ENCODE measurements at places on chromosomes 4 and X.

DNA sequence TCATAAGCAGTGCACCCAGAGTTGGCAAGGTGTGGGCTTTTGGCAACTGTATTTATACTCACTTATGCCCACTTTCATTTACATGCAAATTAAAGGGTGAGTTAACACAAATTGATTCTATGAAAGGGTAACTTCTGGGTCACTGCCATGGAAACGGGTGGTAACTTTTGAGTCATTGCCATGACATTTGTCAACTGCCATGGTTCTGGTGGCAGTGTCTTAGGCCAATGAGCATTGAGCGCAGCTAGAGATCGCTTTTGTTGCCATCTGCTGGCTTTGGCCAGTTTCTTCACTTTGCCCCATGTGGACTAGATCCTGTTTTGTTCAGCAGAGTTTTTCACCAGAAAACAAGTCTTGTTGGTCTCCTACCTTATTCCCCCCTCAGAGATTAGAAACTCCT is 170.8 kb upstream of the NUDT6 start:
- DNase-seq, result no peak

DNA sequence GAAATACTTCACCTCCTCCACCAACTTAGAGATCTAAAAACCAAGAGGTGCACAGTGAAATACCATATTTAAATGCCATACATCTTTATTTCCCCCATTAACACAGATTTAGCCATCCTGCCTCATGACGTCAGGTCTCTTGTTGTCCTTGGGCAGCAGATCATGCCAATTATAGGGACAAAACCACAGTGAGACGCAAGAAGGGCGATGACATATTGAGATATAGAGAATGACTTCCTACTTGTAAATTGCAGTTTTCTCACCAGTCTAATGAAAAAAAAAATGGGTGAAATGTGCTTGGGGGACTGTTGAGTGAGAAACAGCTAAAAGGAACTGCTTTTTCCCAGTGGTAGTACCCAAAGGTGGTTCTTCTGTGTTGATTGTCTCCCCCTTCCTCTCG is 24.3 kb downstream of the RS1 start:
- DNase-seq, result no peak

GRCh38 chr4:158255727-158256324 is 45.5 kb downstream of the TMEM144 start:
- no peak for DNase-seq

- no peak for DNase-seq
These were observed 173.2 kb upstream of the TECRL start for GRCh38 chr4:64582492-64582891.

GRCh38 chr4:1567808-1568581 is 116.1 kb downstream of the FAM53A start:
- no peak for DNase-seq

- DNase-seq, result no peak
These were observed at the start of gene PSAPL1 for GRCh38 chr4:7434766-7435150. Gene PSAPL1 (minus strand): TSS chr4:7434930. CDS start chr4:7434879, 51 bp downstream.

- no peak for DNase-seq
These were observed 5.7 kb downstream of the MAGEE1 start for GRCh38 chrX:76433219-76433618.

- DNase-seq, result no peak
These were observed 8.8 kb upstream of the DGAT2L6 start for GRCh38 chrX:70168238-70169188.

- DNase-seq, result no peak
These were observed 54.1 kb upstream of the WDR17 start for GRCh38 chr4:176011529-176011928.

DNA sequence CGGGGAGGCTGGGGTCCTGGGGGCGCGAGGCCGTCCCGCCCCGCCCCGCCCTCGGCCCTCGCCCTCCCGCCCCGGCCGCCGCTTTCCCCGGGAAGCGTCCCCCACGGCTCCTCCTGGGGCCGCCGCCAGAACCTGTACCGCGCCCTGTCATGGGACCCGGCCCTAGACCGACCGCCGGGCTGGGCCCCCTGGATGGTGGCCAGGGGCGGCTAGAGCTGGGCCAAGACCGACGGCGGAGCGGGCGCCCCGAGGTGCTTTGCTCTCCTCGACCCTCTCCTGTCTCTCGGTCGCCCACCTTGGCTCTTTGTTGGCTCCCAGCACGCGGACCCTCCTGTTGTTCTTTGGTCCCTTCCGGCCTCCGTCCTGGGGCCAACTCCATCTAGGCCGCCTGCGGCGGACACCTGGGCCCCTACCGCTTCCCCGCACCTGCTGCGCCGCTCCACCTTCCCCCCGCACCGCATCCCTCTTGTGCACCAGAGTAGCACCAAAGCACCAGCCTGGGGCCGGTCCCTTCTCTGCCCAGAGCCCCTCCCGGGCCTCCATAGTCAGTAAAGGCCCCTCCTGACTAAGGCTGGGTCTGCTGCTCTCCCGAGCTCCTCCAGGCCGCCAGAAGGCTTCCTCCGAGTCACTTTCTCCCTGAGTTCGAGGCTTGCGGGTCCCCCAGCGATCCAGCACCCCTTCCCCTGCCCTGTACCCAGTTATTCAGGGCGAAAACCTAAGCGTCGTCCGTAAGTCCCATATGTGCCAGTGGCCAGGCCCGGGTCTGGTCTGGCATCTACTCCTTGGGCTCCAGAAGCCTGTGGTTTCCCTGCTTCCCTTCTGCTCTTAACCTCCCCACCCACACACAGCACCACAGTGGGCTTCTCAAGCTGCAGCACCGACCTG is 587 bp downstream of the TACC3 start:
- DNase-seq, result no peak

- DNase-seq, result no peak
These were observed 204.7 kb downstream of the CBR4 start for GRCh38 chr4:168805341-168805740.

GRCh38 chrX:7233580-7234406 is 85.8 kb upstream of the PUDP start:
- no peak for DNase-seq

DNA sequence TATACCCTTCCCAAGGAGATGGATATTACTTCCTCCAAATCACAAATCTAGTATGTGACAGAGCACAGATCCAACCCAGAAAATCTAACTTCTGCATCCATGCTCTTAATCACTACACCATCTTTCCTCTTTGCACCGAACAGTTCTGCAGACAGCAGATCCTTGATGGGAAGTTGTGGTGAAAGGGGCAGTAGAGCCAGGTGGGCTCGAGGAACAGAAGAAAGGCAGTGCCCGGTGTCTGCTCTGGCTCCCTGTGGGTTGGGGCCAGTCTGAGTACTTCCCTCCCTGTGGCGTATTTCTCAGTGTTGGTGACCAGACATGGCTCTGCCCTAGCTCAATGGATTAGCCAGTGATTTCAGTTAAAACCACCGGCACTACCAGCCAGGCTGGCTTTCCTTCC is 15.3 kb downstream of the HOPX start:
- no peak for DNase-seq

GRCh38 chrX:108250654-108251579 is 159.3 kb downstream of the ATG4A start:
- no peak for DNase-seq

DNA sequence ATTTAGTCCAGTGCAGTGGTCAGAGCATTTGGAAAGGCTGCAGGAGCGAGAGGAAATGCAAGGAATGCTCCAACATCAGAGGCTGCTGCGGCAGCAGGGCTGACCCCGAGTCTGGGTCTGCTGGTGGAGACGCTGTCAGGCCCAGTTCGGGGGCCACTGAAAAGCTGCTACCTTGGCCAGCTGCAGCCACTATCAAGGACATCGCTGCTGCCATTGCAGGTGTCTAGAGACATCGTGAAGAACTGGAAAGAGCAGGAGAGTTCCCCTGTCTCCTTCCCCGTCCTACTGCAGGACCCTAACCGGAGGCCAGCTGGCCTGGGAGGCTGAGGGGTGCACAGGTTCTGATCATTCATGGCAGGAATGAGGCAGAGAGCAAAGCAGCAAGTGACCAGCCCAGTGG is 29.5 kb upstream of the GPR78 start:
- no peak for DNase-seq

DNA sequence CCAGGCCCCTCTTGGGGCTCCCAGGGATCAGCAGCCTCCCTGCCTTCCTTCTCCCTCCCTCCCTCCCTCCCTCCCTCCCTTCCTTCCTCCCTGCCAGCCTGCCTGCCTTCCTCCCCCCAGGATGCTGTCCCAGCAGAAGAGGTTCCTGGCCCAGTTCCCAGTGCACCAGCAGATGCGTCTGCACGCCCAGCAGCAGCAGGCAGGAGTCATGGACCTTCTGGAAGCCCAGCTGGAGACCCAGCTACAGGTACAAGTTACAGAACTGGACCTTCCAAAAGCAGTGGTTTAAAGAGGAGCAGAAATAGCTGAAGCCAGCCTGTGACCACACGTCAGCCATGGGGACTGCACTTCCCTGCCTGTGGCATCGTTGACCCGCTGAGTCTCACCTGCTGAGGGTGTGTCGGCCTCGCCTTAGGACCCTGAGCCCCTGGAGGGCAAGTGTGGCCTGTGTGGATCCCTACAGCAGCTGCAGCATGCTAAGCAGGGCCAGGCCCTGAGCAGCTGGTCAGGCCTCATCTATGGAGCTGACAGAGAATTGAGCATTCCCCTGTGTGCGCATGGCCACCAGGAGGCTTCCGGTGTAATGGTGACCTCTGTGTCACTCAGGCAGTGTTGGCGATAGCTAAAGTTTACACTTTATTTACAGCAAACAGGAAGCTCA is 84.7 kb downstream of the CRMP1 start:
- no peak for DNase-seq

GRCh38 chr4:185863946-185864345 is 52.0 kb upstream of the SORBS2 start:
- no peak for DNase-seq

DNA sequence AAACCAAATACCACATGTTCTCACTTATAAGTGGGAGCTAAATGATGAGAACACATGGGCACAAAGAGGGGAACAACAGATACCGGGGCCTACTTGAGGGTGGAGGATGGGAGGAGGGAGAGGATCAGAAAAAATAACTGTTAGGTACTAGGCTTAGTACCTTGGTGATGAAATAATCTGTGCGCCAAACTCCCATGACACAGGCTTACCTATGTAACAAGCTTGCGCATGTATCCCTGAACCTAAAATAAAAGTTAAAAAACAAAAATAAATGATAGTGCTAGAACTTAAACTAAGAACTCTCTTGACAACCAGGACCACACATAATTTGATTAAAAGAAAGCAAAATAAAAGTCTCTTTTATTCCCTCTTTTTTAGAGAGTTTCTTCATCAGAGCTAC is 150.6 kb downstream of the CHIC2 start:
- no peak for DNase-seq

DNA sequence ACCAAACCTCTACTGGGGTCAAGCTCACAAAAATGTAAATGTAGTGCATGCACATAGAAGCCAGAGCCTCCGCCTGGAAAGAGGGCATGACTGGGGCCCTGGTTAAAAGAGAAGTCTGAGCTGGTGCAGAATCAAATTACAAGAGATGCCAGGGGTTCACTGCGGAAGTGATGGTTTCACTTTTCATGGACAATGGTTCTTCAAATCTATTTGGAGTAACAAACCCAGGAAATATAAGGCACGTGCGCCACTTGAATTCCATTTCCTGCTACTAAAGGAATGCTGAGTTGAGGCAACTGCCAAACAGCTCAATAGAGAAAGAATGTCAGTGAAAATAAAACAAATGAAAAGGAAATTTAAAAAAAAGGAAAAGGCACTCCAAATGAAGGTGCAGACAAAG is 79.8 kb downstream of the FUNDC1 start:
- no peak for DNase-seq

GRCh38 chr4:86033171-86033570 is 326.7 kb downstream of the MAPK10 start:
- DNase-seq, result no peak
